ENCODE measurements at places on chromosomes 1 and 21.

DNA sequence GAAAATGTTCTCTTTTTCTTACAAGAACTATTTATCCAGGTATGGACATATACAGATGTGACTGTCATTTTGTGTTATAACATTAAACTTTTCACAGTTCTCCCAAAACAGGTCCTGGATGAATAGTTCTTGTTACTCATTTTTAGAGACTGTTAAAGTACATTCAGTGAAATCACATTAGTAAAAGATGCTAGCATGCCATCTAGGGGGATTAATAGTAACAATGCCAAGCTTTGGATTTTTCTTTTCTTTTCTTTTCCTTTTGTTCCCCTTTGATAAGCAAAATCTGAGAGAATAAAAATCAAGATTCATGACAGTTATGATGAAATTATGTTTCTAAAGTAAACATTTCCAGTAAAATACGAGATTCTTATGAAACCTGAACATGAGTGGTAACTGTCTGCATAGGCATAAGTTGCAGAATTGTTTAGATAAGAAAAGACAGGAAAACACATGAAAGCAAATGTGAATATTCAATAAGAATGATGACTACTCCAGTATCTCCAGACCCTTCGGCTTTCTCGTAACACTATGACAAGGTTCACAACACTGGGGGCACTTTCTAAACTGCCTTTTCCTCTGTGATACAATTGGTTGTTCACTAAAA is 77.5 kb downstream of the TPR start:
- DNase-seq, result no peak

DNA sequence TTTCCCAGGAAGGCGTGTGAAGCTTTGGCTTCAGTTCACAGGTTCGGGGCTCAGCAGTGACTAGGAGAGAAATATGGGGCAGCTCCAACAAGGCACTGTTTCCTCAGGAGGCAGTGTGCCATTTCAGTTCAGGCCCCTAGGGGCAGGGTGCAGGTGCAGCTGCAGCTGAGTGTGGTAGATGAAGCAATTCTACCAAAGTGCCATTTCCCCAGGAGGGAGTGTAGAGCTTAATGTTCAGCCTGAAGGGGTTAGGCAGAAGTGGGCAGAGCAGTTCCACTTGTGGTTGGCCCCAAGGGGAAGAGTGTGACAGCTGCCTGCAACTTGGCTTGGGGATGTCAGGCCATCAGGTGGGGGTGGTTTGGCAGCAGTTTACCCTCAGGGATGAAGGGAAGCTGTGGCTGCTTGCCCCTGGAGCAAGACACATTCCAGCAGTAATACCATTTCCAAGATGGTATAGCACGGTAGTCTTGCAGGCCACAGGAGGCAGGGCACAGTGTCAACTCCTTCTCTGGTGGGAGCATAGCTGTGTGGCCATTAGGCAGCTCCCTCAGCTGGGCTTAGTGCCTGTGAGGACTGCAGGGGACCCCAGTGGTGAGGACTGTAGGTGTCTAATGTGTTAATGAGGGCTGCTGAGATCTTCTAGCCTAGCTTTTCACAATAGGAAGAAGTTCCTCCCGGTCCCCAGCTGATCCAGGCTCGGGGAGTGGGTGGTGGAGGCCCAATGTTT is 34.7 kb downstream of the RGSL1 start:
- DNase-seq, result peak; percentile 22

GRCh38 chr1:203995228-203995627 is 77.7 kb upstream of the SOX13 start:
- no peak for DNase-seq

- DNase-seq, result no peak
These were observed at the start of gene DENND2D for GRCh38 chr1:111199881-111200801. TSS of gene DENND2D (minus strand) at chr1:111200646. CDS start at chr1:111200459, 187 bp downstream.

Data from GM06990 (cell line).